ENCODE measurements at places on chromosomes 12 and 14. TPM values are rescaled to one million over a fixed set of nuclear protein-coding genes. Genes with fewer than 3 reads are reported as not detected.

Gene DIO3
- 0.27 TPM for total RNA-seq

Gene VASH1
- total RNA-seq, result 1.7 TPM

Gene MANSC4
- total RNA-seq, result not detected

Gene GPR137C
- total RNA-seq, result 0.40 TPM

Gene DAO
- total RNA-seq, result not detected

- no peak for DNase-seq
- no peak overlapping the region for H3K4me3 ChIP-seq
- H3K36me3 ChIP-seq, result no peaks in the 10 kb centered on the region
- H3K27me3 ChIP-seq, result no peaks in the 10 kb centered on the region
- H3K4me1 ChIP-seq, result peaks cover 5% of the 10 kb centered on the region
These were observed 43.5 kb downstream of the DNAI7 start for GRCh38 chr12:25151476-25151875.

DNA sequence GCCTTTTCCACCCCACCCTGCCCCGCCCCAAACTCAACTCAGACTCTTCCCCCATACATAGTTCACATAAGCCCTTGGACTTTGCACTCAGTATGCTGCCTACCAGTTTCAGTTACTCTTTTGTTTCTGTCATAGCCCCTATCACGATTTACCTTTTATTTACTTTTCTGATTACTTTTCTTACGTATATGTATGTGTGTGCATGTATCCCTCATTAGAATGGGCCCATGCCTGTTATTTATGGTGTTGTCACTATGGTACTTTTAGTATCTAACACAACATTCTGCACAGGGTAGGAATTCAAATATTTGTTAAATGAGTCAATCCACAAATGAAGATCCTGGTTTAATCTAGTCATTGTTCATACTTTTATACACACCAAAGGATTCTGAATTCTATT lies 16.5 kb upstream of the LUM start:
- H3K4me1 ChIP-seq, result peaks cover 19% of the 10 kb centered on the region
- DNase-seq, result no peak

GRCh38 chr12:71472441-71472911 lies 32.9 kb downstream of the LGR5 start:
- H3K4me3 ChIP-seq, result no peak overlapping the region
- no peak overlapping the region for H3K27ac ChIP-seq
- no peaks in the 10 kb centered on the region for H3K36me3 ChIP-seq
- no peak for DNase-seq
- no peaks in the 10 kb centered on the region for H3K27me3 ChIP-seq
- H3K4me1 ChIP-seq, result no peaks in the 10 kb centered on the region

- H3K36me3 ChIP-seq, result no peaks in the 10 kb centered on the region
- peaks cover 42% of the 10 kb centered on the region for H3K4me1 ChIP-seq
- no peaks in the 10 kb centered on the region for H3K27me3 ChIP-seq
- no peak overlapping the region for H3K27ac ChIP-seq
- no peak overlapping the region for H3K4me3 ChIP-seq
These were observed 21.2 kb downstream of the ZBTB42 start for GRCh38 chr14:104821971-104822608.

- no peaks in the 10 kb centered on the region for H3K4me1 ChIP-seq
- H3K27me3 ChIP-seq, result no peaks in the 10 kb centered on the region
- no peak overlapping the region for H3K27ac ChIP-seq
- no peak overlapping the region for H3K4me3 ChIP-seq
- no peak for DNase-seq
- H3K36me3 ChIP-seq, result no peaks in the 10 kb centered on the region
These were observed 13.1 kb downstream of the ASIC1 start for GRCh38 chr12:50070314-50071060.

DNA sequence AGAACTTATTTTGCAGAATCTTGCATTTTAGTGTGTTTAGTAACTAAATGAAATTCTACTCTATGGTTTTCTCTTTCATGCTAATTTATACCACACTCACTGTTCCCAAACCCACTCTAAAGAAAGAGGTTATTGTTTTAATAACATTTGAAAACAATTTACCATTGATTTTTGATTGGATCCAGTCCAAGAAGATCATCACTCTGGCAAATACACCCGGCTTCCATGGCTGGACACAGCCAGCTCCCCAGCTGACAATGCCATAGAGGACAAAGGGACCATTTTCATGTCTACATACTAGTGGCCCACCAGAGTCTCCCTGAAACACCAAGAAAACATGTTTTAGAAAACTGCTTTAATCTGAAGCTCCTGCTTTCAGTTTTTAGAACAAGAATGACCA lies 42.4 kb downstream of the OVCH1 start:
- no peak for DNase-seq
- H3K4me3 ChIP-seq, result no peak overlapping the region
- no peaks in the 10 kb centered on the region for H3K27me3 ChIP-seq
- H3K36me3 ChIP-seq, result no peaks in the 10 kb centered on the region
- H3K27ac ChIP-seq, result no peak overlapping the region
- H3K4me1 ChIP-seq, result no peaks in the 10 kb centered on the region

DNA sequence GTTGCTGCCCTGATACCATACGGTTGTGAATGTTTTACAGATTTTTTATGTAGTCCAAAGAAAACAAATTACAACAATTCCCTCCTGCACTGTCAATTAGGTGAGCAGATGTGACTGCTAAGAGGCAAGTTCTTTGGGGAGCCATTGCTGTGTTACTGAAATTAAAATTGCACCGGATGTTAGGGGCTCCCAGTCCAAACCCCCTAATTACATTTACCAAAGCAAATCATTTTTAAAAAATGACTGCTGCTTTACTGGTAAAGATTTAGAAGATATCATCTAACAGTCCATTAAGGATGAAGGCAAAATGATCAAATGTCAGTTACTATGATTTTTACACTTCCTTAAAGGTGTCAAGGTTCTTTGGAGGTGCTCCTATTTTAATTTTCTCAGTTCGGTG lies 70.1 kb upstream of the CSRP2 start:
- H3K36me3 ChIP-seq, result no peaks in the 10 kb centered on the region
- no peak overlapping the region for H3K27ac ChIP-seq
- no peaks in the 10 kb centered on the region for H3K27me3 ChIP-seq
- DNase-seq, result no peak
- H3K4me3 ChIP-seq, result no peak overlapping the region

GRCh38 chr12:60393093-60393492 lies 797.3 kb downstream of the SLC16A7 start:
- H3K27ac ChIP-seq, result no peak overlapping the region
- DNase-seq, result no peak
- no peaks in the 10 kb centered on the region for H3K36me3 ChIP-seq
- no peaks in the 10 kb centered on the region for H3K4me1 ChIP-seq
- no peak overlapping the region for H3K4me3 ChIP-seq

DNA sequence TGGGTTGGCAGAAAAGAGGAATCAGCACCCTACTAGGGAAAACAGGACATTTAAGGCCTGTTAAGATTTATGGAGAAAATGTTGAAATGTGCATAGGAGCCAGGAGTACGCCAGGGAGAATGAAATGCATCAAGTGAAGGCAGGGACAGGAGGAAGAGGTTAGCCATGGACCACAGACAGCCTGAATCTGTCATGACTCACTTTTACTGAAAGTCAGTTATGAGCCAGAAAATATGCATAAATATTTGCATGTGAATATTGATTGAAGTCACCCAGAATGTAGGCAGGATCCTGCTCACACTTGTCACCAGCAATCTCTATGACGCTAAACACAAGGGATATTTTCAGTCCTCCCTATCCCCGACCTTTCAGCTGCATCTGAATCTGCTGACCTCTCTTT lies 25.1 kb upstream of the CDK17 start:
- no peaks in the 10 kb centered on the region for H3K27me3 ChIP-seq
- H3K4me1 ChIP-seq, result peaks cover 59% of the 10 kb centered on the region
- no peak overlapping the region for H3K4me3 ChIP-seq

DNA sequence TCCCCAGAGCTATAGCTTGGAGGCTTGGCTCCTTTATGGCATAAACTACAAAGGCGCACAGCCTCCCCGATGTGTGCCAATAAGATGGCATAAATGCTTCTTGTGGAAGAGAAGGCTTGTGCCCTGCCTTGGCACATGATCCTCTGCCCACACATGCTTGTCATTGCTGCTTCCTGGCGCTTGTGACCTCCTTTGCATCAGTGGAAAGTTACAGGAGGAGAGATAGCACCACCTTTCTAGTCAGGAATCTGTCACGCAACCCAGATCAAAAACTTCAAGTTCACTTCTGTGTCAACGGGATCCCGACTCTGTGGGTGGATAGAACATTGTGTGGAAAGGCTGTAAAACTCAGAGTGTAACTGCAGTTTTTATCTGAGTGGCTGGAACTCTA lies 183.8 kb upstream of the HIF1A start:
- DNase-seq, result no peak
- peaks cover 63% of the 10 kb centered on the region for H3K4me1 ChIP-seq
- H3K27me3 ChIP-seq, result no peaks in the 10 kb centered on the region
- H3K36me3 ChIP-seq, result peaks cover 8% of the 10 kb centered on the region
- no peak overlapping the region for H3K4me3 ChIP-seq

DNA sequence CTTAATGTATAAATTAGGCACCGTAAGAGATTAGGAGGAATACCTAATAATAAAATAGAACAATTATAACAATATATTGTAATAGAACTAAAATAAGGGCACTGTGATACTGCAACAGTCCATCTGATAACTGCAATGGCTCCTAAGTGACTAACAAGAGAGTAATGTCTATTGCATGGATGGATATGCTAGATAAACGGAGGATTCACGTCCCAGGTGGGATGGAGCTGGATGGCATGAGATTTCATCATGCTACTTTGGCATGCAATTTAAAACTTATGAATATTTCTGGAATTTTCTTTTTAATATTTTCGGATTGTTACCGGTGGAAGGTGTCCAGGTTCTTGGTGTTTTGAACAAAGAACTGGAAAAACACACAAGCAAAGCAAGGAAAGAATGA lies 2.2 kb upstream of the TMEM19 start:
- H3K4me1 ChIP-seq, result peaks cover 14% of the 10 kb centered on the region
- no peaks in the 10 kb centered on the region for H3K27me3 ChIP-seq
- no peak for DNase-seq
- H3K36me3 ChIP-seq, result no peaks in the 10 kb centered on the region

- no peak for DNase-seq
- peaks cover 37% of the 10 kb centered on the region for H3K4me1 ChIP-seq
- no peak overlapping the region for H3K4me3 ChIP-seq
- no peak overlapping the region for H3K27ac ChIP-seq
- H3K36me3 ChIP-seq, result no peaks in the 10 kb centered on the region
These were observed 30.6 kb downstream of the STK38L start for GRCh38 chr12:27274706-27275105.

- H3K4me1 ChIP-seq, result no peaks in the 10 kb centered on the region
- H3K27ac ChIP-seq, result no peak overlapping the region
- no peaks in the 10 kb centered on the region for H3K27me3 ChIP-seq
- no peak for DNase-seq
- H3K36me3 ChIP-seq, result no peaks in the 10 kb centered on the region
- H3K4me3 ChIP-seq, result no peak overlapping the region
These were observed 27.2 kb upstream of the MDM2 start for GRCh38 chr12:68780731-68781130.

DNA sequence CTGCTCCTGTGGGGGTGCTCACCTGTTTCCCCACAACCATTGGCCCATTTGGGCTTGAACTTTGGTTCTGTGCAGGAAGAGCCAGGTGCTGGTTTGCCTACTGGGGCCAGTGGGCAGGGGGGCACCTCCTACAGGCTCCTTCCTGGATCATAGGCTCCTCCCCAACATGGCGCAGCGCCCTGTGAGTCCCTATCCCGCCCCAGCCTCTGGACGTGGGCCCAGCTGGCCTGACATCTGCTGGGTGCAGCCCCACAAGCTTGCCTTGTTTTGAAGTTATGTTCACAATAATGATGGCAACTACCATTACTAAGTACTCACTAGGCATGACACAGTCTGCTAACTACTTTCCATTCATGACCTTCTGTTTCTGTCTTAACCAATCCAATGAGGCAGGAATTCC lies 147.8 kb downstream of the RBM19 start:
- H3K4me3 ChIP-seq, result no peak overlapping the region
- H3K27ac ChIP-seq, result no peak overlapping the region
- no peak for DNase-seq
- H3K4me1 ChIP-seq, result no peaks in the 10 kb centered on the region
- no peaks in the 10 kb centered on the region for H3K27me3 ChIP-seq

- no peaks in the 10 kb centered on the region for H3K27me3 ChIP-seq
- no peaks in the 10 kb centered on the region for H3K4me1 ChIP-seq
- no peak for DNase-seq
- H3K27ac ChIP-seq, result no peak overlapping the region
- no peak overlapping the region for H3K4me3 ChIP-seq
- H3K36me3 ChIP-seq, result no peaks in the 10 kb centered on the region
These were observed 1558.5 kb upstream of the TMEM132C start for GRCh38 chr12:126708492-126708896.

DNA sequence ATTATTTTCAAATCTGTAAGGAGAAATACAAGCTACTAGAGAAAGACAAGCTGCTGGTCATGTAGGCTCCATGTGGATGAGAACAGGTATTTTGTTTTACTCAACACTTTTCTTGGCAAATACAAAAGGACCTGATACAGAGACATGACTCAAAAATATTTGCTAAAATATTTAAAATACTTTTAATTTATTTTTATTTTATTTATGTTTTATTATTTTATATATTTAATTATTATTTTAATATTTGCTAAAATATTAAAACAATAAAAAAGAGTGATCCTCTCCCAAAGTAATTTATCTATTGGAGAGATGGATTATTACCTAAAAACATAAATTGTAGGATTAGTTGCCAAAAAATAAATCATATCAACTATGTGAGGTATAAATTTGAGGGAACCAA lies 808.9 kb upstream of the SEL1L start:
- no peak for DNase-seq
- no peak overlapping the region for H3K4me3 ChIP-seq
- H3K36me3 ChIP-seq, result no peaks in the 10 kb centered on the region

Data from esophagus squamous epithelium (tissue), 5 donors.